ENCODE measurements at places on chromosomes 2 and 18.

- DNase-seq = no peak
These were observed 41.8 kb upstream of the KLF11 start for GRCh38 chr2:10001586-10001985.

DNA sequence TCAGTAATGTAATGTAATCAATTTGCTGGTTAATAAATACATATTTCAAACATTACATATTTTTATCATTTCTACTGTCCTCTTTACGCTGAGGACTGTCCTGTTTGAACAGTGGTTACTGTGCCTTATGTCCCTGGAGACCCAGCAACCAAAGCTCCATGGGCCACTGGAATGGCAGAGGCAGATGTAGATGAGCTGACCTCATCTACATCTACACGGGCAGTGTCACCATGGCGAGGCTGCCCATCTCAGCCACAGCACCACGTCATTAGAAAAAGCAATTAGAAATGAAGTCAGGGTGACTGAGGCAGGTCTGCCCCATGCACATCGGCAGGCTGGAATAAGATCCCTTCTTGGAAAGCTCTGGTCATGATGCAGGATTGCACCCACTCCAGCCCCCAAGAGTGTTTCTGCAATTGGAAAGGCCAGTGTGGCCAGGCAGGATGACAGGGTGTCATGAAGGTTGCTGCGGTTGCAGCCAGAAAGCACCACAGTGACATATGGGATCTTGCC lies 237.5 kb downstream of the NDUFA10 start:
- DNase-seq = no peak

- DNase-seq = no peak
These were observed 399.4 kb upstream of the CELF4 start for GRCh38 chr18:37964885-37965571.

GRCh38 chr2:40161986-40162385 lies 289.9 kb downstream of the SLC8A1 start:
- DNase-seq = no peak

GRCh38 chr2:104523921-104524320 lies 330.0 kb upstream of the POU3F3 start:
- DNase-seq = no peak

- no peak for DNase-seq
These were observed 39.1 kb upstream of the ODC1 start for GRCh38 chr2:10487081-10487740.

DNA sequence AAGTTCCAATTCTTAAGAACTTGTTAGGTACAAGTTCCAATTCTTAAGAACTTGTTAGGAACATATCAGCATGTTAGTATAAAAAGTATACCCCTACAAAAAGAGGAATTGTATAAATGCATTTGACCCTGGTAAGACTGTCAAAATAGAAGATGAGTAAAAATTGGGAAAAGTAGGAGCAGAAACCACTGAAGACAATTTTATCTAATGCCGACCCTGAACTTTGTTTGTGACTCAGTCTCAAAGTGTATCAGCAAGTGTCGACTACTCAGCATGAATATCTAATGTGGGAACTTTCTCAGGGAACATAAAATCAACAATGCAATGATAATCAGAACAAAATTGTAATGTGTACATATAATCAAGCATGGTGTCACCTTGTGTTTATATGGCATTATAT lies 583 bp upstream of the CD226 start:
- DNase-seq = no peak

- no peak for DNase-seq
These were observed 8.2 kb downstream of the APLF start for GRCh38 chr2:68475576-68475975.

GRCh38 chr2:240511351-240512108 lies 46.3 kb downstream of the ANKMY1 start:
- no peak for DNase-seq

Measured in CD4-positive, alpha-beta T cell treated with Interleukin-15 for 1 hour (primary cell).